Sciatic nerve (tissue), 2 donors: ENCODE measurements at places on chromosomes 5 and 9. TPM values are rescaled to one million over a fixed set of nuclear protein-coding genes. Genes with fewer than 3 reads are reported as not detected.
A peak's percentile ranks its signal among the peaks of the same experiment; 100 is the strongest.

- no peak for DNase-seq
These were observed 593.7 kb upstream of the KLF4 start for GRCh38 chr9:108083160-108083750.

DNA sequence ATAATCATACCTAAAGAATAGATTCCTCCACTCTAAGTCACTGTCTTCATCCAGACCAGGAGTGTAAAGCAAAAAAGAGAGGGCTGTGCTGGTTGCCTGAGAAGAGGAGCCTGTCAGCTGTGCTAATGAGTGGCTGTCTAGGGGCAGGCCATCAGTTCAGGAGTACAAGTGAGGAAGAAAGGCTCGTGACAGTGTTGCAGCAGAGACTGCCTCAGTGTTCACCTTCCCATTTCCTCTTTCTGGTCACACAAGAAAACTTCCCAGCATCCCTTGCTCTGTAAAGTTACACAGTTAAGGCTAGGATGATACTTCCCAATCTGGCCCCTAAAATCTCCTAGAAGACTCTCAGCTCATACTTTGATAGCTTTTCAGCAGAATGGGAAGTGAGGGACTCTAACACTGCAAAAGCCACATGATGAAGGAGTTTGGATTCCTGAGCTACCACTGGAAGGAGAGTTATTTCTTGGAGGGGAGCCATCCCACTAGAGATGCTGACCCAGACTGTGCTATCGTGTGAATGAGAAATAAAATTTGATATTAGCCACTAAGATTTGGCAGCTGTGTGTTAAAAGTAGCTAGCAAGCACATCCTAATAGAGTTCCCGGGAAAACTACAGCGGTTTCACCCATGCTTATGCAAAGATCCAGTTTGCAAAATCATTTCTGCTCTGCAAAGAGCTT is 67.1 kb downstream of the ADAMTS12 start:
- DNase-seq: no peak

Gene LHX3
- not detected for total RNA-seq

DNA sequence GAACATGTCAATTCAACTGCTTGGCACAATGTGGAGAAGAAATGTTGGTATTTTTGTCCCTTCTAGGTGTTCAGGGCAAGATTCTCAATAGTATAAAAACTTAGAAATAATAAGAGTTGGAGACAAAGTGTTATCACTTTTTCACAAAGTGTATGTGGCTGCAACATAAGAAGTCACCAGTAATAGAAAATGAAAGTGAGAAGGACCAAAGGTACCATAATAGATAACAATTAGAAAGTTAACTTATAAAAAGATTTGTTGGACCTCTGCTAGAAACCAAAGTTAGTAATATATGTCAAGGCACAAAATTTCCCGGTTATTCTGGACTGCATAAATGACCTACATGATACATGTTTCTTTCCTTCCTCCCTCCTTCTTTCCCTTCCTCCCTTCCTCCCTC is 1535.3 kb downstream of the EFNA5 start:
- DNase-seq: no peak

Gene SPAAR
- total RNA-seq: 5.8 TPM

- DNase-seq: no peak
These were observed 204.4 kb downstream of the EFNA5 start for GRCh38 chr5:107466233-107466769.

DNA sequence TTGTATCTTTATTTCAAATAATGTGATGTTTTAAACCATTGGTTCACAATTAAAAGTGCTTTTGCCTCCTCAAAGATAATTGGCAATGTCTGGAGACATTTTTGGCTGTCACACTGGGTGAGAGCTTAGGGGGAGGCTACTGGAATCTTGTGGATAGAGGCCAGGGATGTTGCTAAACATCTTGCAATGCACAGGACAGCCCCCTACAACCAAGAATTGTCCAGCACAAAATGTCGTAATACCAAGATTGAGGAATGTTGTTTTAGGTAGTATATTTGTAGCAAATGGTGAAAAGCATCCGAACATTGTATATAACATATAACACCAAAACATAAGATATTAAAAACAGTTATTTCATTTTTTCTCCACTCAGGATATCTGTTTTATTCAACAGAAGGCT is 99.8 kb downstream of the SLC44A1 start:
- DNase-seq: no peak

Gene CA9
- total RNA-seq: not detected

DNA sequence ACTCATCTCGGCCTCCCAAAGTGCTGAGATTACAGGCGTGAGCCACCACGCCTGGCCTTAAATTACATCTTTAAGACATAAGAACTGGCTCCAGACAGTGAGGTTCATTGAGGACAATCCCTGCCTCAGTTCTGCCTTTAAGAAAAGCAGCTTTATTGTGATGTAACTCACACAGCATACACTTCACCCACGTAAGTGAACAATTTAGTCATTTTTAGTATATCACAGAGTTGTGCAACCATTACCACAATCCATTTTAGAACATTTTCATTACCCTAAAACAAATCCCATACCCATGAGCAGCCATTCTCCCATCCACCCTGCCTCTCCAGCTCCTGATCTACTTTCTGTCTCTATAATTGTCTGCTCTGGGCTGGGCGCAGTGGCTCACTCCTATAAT is 24.0 kb upstream of the LTC4S start:
- DNase-seq: no peak

GRCh38 chr9:123002754-123003153 is 30.7 kb upstream of the GPR21 start:
- DNase-seq: no peak

Gene FOXD4L6
- total RNA-seq: not detected

Gene FBXO10
- total RNA-seq: 8.0 TPM

DNA sequence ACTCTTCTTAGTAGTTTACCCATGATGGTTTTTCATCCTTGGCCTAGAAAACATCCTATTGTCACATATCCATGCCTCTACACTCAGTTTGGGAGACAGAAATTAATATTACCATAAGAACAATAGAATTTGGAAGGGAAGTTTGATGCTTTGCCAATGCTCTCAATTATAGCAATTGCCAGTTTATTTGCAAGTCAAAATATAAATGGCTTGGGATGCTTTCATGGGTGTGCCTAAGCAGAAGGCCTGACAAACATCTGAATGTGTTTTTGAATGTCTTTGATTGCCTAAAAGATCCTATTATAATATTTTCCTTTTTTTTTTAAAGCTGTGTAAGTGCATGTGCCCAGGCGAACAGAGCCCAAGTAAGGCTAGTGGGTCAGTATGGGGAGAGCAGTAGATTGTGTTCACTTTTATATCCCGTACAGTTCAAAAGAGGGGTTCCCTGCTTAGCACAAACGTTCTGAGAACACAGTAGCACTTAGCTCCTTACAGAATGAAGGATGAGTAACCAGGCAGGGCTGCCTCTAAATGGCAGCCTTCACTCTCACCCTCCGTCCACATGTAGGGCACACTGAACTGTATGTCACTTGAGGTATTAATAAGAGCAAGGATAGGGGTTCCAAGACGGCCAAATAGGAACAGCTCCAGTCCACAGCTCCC is 56.0 kb upstream of the AGXT2 start:
- DNase-seq: no peak

- no peak for DNase-seq
These were observed 76.2 kb downstream of the INSYN2B start for GRCh38 chr5:169904059-169904458.

DNA sequence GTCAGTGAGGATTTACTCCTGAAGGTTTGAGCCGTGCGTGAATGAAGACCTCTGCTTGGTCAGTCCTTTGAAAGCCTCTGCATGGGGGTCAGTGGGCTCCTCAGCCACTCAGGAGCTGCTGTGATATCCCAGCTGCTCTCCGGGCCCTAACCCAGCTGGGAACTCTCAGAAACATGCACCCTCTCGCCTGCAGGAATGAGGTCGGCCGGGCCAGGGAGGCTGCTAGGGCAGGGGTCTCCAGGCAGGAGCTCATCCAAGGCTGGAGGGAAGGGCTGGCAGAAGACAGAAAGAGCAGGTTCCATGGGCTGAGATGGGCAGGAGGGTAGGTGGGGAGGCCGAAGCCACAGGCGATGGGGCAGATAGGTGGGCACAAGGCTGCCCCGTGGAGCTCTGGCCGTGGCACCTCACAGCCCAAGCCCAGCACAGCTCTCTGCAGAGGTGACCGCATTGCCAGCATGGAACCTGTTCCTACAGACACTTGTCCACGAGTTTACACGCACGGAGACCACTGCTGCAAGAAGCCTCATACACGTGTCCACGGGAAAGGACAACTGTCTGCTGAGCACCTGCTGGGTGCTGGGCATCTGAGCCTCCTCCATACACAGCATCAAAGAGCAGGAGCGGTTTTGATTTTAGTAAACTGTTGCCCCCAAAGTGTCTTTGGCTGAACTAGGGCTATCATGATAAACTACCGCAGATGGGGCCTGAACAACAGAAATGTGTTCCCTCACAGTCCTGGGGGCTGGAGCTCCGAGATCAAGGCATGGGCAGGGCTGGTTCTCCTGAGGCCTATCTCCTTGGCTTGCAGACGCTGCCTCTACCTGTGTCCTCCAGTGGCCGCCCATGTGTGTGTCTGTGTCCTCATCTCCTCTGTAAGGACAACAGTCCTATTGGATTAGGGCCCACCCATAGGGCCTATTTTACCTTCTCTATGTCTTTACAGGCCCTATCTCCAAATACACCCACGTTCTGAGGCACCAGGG is 85.2 kb upstream of the ADAMTS2 start:
- DNase-seq: no peak

- DNase-seq: no peak
These were observed 191.9 kb upstream of the SEMA6A start for GRCh38 chr5:116766470-116766947.

GRCh38 chr9:81566074-81566698 is 123.2 kb downstream of the TLE1 start:
- DNase-seq: no peak

DNA sequence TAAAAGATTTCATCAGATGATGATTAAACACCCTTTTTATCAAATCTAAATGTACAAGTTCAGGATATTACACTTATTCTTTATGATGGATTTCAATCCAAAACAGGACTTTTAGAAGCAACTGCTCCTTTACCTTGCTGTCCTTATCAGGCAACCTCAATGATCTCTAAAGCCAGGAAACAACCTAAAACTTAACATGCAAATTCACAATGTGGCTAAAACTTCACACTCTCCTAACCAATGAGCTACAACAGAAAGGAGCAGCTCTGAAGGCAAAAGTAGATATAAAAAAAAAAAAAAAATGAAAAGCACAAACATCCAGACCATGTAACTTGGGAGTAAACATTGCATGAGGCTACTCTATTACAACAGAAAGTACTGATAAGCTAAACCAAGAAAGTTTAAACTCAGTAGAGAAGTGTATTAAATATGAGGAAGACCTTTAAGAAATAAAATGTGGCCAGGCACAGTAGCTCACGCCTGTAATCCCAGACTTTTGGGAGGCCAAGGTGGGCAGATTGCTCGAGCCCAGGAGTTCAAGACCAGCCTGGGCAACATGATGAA is 22.9 kb downstream of the SLC25A51 start:
- no peak for DNase-seq

DNA sequence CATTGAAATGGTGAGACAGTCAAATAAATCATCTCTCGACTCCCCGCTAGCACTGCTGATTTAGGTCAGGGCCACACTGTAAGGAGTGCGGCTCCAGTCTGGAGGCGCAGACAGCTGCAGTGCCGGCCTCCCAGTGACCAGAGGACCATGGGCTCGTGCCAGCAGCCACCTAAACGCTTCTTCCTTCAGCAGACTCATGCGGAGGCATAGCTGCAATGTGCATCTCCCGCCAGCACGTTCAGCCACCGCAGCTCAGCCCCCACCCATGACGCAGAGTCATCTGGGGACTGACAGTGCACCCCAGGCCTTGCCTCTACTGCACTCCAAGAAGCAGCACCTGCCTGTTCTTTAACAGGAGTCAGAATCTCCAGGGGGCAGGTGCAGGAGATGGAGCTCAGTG is 13.6 kb upstream of the MAPK9 start:
- no peak for DNase-seq

DNA sequence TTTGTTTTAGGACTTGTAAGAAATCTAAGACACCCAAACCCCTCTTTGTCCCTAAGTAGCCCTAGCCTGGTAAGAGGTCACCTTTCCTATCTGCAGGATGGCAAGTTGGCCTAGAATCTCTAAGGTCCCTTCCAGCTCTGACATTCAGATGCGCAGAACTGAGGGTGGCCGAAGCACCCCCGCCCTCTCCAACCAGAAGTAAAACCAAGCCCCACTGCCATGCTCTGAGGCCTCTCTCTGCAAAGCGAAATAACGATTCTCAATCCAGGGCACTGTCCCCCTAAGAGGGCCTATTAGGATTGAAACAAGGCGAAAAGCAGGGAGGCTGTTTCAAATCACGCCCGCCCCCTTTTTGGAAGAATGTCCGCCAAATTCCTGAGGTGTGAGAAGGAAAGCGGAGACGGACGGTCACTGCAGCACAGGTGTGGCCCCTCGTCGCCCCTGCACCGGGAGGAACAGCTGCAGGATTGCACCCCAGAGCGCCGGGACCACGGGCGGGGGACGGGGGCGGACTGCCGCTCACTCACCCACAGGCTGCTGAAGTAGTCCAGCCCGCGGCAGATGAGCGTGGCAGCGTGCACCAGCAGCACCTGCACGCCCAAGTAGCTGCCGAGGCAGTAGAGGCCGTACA is 824 bp downstream of the TMEM245 start:
- peak; percentile 67 for DNase-seq

Gene NTRK2
- 75.0 TPM for total RNA-seq

Gene PFN3
- not detected for total RNA-seq

- no peak for DNase-seq
These were observed 78.4 kb downstream of the EBF1 start for GRCh38 chr5:159021136-159021900.

DNA sequence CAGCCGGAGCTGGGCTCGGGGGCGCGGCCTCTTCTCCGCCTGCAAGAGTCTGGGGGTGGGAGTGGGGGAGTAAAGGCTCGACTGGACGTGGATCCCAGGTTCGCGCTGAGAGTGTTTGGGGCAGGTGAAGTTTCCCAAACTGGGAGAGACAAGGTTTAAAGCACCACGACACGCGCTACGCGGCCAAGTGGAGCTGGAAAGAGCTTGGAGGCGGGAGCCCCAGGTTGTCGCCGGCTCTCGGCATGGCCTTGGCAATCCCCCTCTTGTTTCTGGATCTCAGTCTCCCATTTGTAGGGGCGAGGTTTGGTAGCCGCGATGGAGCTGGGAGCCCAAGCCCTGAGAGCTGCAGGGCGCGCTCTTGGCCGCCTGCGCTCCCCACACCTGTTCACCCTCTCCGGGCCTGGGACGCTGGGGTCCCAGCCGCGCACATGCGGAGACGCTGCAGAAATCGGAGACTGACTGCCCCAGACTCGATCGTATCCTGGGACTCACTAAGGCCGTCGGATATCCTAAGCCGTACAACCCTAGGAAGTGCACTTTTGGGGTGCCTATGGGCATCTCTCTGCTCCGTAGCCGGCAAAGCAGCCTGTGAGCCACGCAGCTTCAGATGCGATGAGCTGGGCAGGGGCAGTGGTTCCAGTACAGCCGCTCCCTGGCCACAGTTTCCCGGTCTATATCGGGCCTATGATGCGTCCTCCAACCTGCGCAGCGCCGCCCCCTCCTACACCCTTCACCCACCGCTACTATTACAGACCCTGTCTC is 937 bp downstream of the TMOD1 start:
- DNase-seq: no peak
